ENCODE measurements at places on chromosomes 2 and 18. TPM values are rescaled to one million over a fixed set of nuclear protein-coding genes. Genes with fewer than 3 reads are reported as not detected.

GRCh38 chr2:70381821-70382220 is 80.0 kb upstream of the FAM136A start:
- no peak for DNase-seq
- H3K27ac ChIP-seq: no peak overlapping the region
- H3K4me1 ChIP-seq: no peaks in the 10 kb centered on the region
- no peak overlapping the region for H3K4me3 ChIP-seq
- H3K36me3 ChIP-seq: no peaks in the 10 kb centered on the region

DNA sequence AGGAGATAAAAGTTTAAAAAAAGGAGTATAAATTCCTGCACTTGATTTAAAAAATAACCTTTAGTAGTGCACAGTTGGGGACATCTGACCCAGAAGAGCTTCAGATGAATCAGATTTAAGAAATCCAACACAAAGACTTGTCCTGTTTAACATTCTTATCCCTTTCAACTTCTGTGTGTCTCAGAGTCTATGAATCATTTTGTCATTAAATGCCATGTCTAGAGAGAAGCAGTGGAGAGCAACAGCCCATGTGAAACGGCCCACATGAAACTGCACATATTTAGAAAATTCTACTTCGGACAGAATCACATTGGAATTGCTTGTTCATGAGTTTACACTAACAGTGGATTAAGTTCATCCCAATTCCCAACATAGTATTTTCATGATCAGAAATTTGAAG is 278.6 kb downstream of the SLC8A1 start:
- no peak overlapping the region for H3K4me3 ChIP-seq
- no peak overlapping the region for H3K27ac ChIP-seq
- H3K36me3 ChIP-seq: no peaks in the 10 kb centered on the region
- no peak for DNase-seq
- no peaks in the 10 kb centered on the region for H3K27me3 ChIP-seq
- H3K4me1 ChIP-seq: no peaks in the 10 kb centered on the region

DNA sequence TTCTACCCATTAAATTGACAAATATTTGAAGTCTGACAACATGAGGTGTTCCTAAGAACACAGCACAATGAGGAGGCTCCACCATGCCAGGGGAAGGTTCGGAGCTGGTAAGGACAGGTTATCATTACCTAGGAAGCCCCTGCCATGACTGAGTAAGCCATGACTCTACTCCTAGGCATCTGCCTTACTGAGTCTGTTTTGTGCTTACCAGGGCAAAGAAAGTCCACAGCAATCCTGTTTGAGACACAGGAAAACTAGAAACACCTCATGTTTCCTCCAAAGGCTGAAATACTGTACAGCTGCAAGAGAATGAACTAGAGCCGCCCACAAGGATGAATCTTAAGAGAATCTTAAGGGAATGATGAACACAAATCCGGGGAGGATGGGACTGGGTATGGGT is 11.6 kb downstream of the TGFBRAP1 start:
- DNase-seq: no peak
- H3K4me3 ChIP-seq: no peak overlapping the region
- H3K4me1 ChIP-seq: no peaks in the 10 kb centered on the region
- H3K27ac ChIP-seq: no peak overlapping the region
- no peaks in the 10 kb centered on the region for H3K36me3 ChIP-seq

DNA sequence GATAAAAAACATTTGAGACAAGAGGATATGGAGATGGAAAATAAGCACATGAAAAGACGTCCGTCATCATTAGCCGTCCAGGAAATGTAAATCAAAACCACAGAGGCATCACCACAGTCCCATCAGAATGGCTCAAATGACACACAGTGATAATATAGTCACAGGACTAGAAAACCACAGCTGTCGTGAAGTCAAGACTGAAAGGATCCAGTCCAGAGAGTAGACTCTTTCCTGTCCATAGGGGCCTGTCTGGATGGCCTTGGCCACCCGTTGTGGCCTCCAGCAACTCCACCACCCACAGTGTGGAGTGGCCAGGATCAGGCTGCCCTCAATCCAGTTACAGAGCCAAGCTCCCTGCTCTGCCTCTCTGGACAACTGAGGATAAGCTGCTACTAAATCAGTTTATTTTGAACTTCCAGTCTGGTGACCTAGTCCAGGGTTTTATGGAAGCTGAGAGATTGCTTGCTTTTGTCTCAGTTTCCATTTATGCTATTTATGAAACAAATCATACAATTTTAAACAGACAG is 60.4 kb downstream of the RHOB start:
- DNase-seq: no peak
- no peaks in the 10 kb centered on the region for H3K36me3 ChIP-seq
- no peak overlapping the region for H3K4me3 ChIP-seq
- H3K4me1 ChIP-seq: peaks cover 38% of the 10 kb centered on the region

DNA sequence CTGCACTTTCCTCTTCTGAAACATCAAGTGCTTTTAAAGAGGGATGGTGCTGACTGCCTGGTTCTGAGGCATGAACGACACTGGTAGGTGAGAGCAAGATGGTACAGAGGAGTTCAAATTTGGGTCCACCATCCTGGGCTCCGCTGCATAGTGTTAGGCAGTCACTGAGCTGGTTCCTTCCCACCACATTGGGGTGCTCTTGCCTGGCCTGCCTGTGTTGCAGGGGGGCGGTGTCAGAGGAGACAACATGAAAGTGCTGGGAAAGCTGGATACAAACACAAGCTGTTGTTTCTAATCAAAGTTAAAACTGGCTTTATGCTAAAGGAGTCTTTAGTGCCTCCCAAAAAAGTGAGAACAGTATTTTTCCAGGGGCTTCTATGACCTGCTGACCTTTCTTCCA is 258.1 kb downstream of the GBX2 start:
- no peak for DNase-seq
- no peaks in the 10 kb centered on the region for H3K27me3 ChIP-seq
- 0 out of 2 replicates have a peak, but pooled peaks cover 3% of the 10 kb centered on the region for H3K36me3 ChIP-seq
- no peak overlapping the region for H3K27ac ChIP-seq
- no peaks in the 10 kb centered on the region for H3K4me1 ChIP-seq
- no peak overlapping the region for H3K4me3 ChIP-seq

DNA sequence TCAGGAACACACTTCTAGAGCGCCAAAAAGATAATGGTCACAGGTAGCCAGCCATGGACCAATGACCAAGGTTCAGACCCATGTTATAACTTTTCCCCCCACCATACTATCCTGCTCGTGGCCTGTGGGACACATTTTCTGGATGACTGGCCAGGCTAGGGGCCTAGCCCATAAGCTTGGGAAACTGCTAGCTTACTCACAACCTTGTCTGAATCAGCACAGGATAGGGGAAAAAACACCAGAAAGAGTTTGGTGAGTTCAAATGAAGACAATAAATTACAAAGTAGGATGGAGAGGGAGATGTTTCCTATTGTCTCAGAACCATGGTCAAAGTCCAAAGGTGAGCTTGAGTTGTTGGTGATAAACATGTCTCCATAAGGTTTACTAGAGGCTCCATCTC is 156.3 kb upstream of the CCDC68 start:
- no peaks in the 10 kb centered on the region for H3K4me1 ChIP-seq
- DNase-seq: no peak
- no peak overlapping the region for H3K27ac ChIP-seq
- 0 out of 2 replicates have a peak, but pooled peaks cover 4% of the 10 kb centered on the region for H3K27me3 ChIP-seq

DNA sequence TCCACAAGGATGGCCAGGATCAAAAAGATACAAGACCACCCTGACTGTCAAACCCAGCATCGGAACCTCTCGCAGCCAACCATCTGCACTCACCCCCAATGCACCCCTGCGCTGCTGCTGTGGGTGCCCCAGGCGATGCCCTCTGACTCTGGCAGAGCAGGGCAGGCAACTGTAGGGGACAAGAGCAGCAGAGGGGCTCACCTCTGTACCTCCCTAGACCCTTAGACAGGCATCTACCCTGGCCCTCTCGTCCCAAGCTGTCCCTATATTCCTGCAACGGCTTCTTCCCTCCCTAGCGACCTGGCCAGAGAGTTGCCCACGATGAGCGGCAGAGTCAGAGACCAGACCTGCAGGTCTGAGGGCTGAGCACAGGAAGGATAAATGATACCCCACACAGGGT is 128.2 kb downstream of the HDAC4 start:
- H3K4me3 ChIP-seq: no peak overlapping the region
- H3K27me3 ChIP-seq: no peaks in the 10 kb centered on the region
- H3K27ac ChIP-seq: no peak overlapping the region
- H3K4me1 ChIP-seq: peaks cover 64% of the 10 kb centered on the region
- no peaks in the 10 kb centered on the region for H3K36me3 ChIP-seq

- no peak overlapping the region for H3K27ac ChIP-seq
- H3K4me3 ChIP-seq: no peak overlapping the region
- no peaks in the 10 kb centered on the region for H3K36me3 ChIP-seq
- peaks cover 10% of the 10 kb centered on the region for H3K4me1 ChIP-seq
- no peak for DNase-seq
These were observed 20.1 kb upstream of the ID2 start for GRCh38 chr2:8661736-8662135.

GRCh38 chr2:33859811-33860461 is 260.8 kb upstream of the FAM98A start:
- no peaks in the 10 kb centered on the region for H3K36me3 ChIP-seq
- H3K27ac ChIP-seq: no peak overlapping the region
- no peaks in the 10 kb centered on the region for H3K27me3 ChIP-seq
- no peak for DNase-seq
- no peak overlapping the region for H3K4me3 ChIP-seq
- no peaks in the 10 kb centered on the region for H3K4me1 ChIP-seq

DNA sequence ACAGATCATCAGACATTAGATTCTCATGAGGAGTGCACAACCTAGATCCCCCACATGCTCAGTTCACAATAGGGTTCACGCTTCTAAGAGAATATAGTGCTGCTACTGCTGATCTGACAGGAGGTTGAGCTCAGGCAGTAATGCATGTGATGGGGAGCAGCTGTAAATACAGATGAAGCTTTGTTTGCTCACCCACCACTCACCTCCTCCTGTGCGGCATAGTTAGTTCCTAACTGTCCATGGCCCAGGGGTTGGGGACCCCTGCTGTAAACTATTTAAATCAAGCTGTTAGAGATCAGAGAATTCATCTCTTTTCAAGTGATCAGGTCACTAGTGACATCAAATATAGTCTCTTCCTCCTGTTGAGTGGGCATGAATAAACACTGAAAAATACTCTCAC is 88.8 kb upstream of the ACVR2A start:
- no peaks in the 10 kb centered on the region for H3K4me1 ChIP-seq
- no peak overlapping the region for H3K27ac ChIP-seq
- no peak for DNase-seq
- H3K27me3 ChIP-seq: no peaks in the 10 kb centered on the region
- H3K36me3 ChIP-seq: no peaks in the 10 kb centered on the region

DNA sequence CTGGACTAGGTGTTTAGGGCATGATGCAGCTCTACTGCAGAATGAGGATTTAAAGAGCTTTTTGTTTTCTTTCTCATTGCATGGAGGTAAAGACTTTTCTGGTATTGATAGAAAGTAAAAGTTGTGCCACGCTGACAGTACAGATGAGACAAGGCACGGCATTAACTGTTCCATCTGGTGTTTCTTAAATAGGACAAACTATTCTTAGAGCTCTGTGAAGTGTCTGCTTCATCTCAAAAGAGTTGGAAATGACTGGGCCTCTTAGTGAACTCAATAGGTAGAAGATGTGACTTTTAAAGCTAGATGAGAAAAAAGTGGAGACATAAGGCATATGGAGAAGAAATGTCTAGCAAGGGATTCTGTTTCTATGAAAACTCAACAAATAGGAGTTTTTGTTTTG is 321.8 kb downstream of the RPRM start:
- no peak for DNase-seq
- H3K36me3 ChIP-seq: no peaks in the 10 kb centered on the region
- no peak overlapping the region for H3K4me3 ChIP-seq

GRCh38 chr2:240642061-240642805 is 17.0 kb downstream of the GPR35 start:
- H3K27me3 ChIP-seq: peaks cover 14% of the 10 kb centered on the region
- H3K4me1 ChIP-seq: no peaks in the 10 kb centered on the region
- DNase-seq: no peak
- H3K36me3 ChIP-seq: no peaks in the 10 kb centered on the region
- no peak overlapping the region for H3K4me3 ChIP-seq

DNA sequence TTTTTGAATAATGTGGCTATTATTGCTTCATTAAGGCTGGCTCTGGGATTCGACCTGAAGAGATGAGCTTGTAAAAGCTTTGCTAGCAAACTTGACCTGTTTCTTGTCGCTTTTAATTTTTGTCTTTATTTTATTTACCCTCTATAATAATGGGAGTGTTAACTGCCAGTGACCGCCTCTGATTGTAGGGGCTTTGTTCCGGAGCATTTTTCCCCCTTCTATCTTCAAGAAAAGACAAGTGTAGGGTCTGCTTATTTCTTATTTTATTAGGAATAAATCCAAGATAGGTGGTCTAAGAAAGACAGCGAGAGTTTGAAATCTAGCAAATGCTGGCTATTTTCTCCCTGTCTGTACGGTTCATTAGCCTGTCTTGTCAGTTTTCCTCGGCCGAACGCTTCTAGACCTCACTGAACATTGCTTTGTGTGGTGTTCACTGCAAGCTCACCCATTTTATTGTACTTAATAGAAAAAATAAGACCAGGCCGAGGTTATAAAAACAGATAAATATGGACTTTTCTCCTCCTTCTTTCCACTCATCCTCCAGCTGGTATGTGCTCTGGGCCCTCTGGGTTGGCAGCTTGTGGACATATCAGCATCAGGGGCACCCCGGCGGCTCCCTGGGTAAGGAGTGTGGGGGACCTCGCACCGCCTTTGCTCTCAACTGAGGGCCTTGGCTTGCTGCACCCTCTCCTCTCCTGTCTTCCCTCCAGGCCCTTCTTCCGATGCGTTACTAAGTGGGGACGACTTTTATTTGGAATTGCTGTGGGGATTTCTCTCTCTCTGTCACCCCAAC is 8.5 kb downstream of the MEIS1 start:
- no peak overlapping the region for H3K27ac ChIP-seq
- H3K4me3 ChIP-seq: no peak overlapping the region
- no peaks in the 10 kb centered on the region for H3K27me3 ChIP-seq
- DNase-seq: no peak
- no peaks in the 10 kb centered on the region for H3K36me3 ChIP-seq
- H3K4me1 ChIP-seq: no peaks in the 10 kb centered on the region

GRCh38 chr2:99445065-99445464 is 44.8 kb downstream of the REV1 start:
- H3K27ac ChIP-seq: no peak overlapping the region
- H3K4me3 ChIP-seq: no peak overlapping the region

DNA sequence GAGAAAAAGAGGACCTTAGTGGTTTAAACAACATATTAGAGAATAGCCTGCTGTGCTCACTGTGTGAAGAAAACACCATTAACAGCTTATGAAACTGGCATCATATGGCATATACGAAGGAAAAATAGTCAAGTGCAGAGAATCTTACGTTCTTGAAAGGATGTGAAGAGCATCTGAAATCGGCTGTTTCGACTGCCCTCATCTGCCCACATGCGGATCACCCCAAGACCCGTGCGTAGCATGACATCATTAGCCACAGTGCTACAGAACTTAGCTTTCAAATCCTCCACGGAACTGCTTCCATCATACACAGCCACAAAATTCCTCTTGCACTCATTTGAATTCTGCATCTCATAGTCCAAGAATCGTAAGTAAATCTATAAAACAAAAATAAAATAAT is 84.3 kb downstream of the NETO1 start:
- H3K4me3 ChIP-seq: no peak overlapping the region
- H3K36me3 ChIP-seq: no peaks in the 10 kb centered on the region
- H3K27me3 ChIP-seq: no peaks in the 10 kb centered on the region
- DNase-seq: no peak
- no peaks in the 10 kb centered on the region for H3K4me1 ChIP-seq
- H3K27ac ChIP-seq: no peak overlapping the region

PROKR1 gene
- total RNA-seq: not detected

DUSP19 gene
- total RNA-seq: 2.9 TPM

IL36B gene
- not detected for total RNA-seq

SLC23A3 gene
- 4.8 TPM for total RNA-seq

MC5R gene
- not detected for total RNA-seq

SNRNP200 gene
- 202 TPM for total RNA-seq

MYO7B gene
- total RNA-seq: 0.07 TPM

OSGEPL1 gene
- total RNA-seq: 11.2 TPM

EFEMP1 gene
- 0.34 TPM for total RNA-seq

PLCD4 gene
- 0.64 TPM for total RNA-seq
